ENCODE measurements at places on chromosomes 11 and 22.

GRCh38 chr22:42365111-42365865 is 66.9 kb downstream of the NFAM1 start:
- no peak for DNase-seq

GRCh38 chr22:36027579-36027934 is 1.1 kb downstream of the RBFOX2 start:
- DNase-seq: no peak

GRCh38 chr11:62400760-62401159 is 18.1 kb upstream of the SCGB1A1 start:
- no peak for DNase-seq

DNA sequence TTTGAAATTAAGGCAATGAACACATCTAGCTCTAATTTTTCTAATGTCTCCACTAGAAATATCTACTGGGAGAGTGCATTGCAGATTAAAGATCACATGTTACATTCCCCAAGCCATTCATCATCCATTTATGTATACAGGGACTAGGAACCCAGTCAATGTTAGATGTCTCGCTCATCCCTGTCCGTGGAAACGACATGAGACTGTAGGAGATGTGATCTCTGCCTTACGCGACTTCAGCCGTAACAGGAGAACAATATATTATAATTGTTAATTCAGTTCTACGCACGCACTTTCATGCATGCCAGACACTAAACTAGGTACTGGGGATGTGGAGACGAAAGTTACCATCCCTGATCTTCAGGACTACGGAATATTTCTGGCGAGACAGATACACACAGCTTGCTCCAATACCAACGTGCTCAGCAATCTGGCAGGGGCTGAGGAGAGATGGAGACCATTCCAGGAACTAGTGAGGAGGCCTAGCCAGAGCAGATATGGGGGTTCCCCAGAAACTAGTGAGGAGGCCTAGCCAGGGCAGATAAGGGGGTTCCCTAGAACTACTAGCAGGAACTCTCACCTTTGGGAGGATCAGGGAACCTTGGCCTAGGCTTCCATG is 706 bp downstream of the DCPS start:
- DNase-seq: no peak

DNA sequence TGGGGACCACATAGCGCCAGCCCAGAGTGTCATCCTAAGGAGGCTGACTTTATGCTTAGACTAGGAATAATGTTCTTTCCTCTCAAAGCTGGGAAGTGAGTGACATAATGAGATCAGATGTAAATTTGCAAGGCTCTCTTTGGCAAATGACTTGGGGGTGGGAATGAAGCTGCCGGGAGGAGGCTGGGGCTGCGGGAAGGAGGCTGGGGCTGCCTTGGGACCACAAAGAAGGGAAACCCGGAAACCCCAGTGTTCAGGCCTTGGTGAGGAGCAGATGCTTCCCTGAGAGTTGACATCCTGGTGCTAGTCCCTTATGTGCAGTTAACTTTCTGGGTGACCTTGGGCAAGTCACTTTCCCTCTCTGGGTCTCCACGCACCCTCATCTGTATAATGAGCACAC is 182.0 kb downstream of the CHST1 start:
- DNase-seq: no peak

DNA sequence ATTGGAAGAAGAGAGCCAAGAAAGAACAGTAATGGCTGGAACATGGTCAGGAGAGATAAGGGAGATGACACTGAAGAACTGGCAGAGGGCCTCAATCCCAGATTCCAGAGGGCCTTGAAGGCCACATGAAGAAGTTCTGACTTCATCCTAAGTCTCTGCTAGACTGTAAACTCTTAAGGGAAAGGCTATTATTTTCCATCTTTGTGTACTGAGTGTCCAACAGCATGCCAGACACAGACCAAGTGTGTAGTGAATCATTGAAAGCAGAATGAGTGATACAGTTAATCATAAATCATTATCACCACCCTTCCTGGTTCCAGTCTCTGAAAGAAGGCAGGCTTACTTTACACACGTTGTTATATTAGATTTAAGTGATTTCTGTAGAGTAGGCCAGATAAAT is 185.3 kb upstream of the C11orf87 start:
- no peak for DNase-seq

GRCh38 chr11:5137996-5138395 is at the start of gene OR52A5:
Gene OR52A5, minus strand, starts transcription at chr11:5138356. Its CDS starts 5,714 bp downstream, at chr11:5132642.
- DNase-seq: no peak

DNA sequence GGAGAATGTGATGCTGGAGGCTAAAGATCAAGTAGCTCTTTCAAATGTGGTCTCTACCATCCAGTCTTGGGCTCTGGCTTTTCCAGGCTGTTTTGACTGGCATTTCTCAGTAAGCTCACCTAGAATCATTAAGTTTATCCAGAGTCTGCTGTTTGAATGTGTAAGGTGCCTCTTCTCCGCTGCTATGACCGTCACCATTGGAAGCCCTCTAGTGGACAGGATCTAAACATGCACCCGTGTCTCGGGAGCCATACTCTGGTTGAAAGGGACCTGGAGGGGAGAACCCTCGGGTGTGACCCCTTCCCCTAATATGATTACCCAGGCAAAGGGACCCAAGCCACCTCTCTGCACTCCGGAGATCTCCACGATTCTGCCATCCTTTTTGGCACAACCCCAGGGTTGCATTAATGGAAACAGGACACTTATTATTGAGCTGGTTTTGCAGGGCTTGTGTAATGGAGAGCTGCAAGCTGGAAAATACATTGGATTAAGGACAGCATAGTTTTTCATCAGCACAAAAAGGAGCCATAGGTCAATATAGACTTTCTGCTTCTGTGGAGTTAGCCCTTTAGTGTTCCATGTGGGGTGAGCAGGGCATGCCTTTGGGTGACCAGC is 191.0 kb upstream of the LARGE1 start:
- no peak for DNase-seq

DNA sequence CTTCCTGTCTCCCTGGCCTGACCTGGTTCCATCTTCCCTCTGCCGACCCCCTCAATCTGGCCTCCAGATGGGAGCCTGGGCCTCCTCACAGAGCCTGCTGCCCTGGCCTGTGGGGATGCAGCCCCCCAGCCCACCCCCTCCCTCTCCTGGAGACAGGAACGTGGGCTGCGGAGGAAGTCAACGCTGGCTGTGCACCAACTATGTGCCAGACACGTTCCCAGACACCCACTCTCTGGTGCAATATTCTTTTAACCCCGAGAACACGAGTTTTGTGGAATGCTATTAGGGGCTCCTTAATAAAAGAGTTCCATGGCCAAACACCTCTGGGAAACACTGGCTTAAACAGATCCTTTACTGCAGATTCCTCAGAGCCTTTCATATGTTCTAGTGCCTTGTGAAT is 15.9 kb downstream of the WNT11 start:
- DNase-seq: no peak

DNA sequence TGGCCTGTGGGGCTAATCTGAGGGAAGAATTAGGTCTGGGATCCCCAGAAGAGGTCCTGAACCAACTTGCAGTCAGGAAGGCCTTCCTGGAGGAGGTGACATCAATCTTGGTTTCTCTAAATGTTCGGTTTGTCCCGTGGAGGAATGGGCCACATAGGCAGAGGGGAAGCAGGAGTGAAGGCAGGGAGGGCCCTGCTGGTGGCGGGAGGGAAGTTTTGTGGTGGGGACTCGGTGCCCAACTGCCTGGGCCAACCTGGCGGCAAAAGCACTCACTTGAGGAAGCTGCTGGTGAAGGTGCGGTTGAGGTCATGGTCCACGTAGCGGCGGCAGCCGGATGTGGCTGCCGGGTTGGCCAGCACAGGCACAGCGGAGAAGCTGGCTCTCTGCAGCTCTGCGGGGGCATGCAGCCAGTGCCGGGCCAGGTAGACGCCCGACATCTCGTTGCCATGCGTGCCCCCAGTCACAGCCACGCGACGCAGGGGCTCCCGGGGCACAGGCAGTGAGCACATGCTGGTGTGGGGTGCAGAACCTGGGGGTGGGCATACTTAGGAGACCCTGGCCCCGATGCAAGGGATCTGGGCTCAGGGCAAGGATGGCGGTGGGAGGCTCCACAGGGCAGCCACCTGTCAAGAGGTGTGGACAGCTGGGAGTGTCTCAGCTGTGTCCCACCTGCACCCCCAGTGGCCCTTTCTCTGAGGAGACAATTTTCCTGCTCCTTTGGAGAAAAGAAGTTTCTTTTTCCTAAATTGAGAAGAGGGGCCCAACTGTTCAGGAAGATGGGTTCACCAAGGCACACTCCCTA is 3.8 kb downstream of the ACY3 start:
- no peak for DNase-seq

DNA sequence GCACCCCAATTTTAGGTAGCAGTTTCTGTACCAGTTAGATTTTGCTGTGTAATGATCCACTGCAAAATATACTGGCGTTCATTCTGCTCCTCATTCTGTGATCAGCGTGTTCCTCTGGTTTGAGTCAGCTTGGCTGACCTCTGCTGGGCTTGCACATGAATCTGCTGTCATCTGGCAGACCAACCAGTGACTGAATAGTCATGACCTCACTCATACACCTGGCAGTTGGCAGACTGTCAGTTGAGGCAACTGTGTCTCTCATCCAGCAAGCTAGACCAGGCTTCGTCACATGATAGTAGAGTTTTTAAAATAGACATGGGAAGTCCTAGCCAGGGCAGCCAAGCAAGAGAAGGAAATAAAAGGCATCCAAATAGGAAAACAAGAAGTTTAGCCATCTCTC is 316.3 kb upstream of the LARGE1 start:
- no peak for DNase-seq

GRCh38 chr22:33271390-33272161 is 213.4 kb upstream of the SYN3 start:
- no peak for DNase-seq

DNA sequence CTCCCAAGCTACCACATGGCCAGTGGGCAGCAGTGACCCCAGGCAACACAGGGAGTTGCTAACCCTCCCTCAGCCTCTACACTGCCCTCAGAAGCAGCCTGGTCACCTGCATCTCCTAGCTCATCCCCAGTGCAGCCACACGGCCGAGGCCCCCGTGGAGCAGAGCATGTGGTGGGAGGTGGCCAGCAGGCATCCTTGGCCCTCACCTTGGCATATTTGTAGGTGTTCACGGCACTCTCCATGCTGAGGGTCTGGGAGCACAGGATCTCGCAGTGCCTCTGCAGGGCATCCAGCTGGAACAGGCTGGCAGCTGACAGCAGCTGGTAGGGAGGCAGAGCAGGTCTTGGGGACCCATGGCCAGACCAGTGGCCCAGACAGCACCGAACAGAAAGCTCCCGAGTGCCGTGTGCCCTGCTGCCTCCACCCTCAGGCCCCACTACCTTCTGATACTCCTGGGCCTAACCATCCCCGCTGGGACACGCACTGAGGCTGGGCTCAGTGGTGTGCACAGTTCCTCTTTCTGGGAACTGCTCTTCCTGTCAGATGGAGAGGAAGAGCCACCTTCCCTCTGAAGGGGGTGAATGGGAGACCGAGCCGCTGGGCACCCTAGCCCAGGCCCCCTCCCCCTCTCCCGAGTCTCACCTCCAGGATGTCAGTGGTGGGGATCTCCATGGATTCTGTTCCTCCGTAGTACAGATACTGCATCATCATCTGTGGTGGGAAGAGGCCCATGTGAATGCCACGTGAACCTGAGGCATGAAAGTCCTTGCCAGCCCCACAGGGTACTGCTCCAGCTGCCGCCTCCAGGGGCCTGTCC is 48.8 kb downstream of the NAT10 start:
- no peak for DNase-seq

DNA sequence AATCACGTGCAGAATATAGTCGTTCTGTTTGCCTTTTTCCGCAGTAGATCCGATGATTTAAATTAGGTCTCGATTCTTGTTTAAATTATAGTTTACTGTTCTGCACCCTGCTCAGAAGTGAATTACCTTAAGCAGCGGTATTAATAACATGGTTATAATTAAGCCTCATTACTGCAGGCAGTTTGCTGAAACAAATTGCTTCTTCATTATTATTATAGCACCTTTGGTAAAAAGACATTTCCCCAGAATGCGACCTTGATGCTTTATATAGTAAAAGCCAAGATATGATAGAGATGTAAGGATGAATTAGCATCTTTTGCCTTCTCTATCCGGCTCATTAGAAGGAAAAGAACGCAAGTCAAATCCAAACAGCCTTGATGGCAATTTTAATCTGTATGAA is 625.2 kb upstream of the CADM1 start:
- no peak for DNase-seq

GRCh38 chr11:132862933-132863332 is 669.4 kb downstream of the OPCML start:
- no peak for DNase-seq

GRCh38 chr11:110034806-110035205 is 58.4 kb upstream of the ZC3H12C start:
- DNase-seq: no peak

DNA sequence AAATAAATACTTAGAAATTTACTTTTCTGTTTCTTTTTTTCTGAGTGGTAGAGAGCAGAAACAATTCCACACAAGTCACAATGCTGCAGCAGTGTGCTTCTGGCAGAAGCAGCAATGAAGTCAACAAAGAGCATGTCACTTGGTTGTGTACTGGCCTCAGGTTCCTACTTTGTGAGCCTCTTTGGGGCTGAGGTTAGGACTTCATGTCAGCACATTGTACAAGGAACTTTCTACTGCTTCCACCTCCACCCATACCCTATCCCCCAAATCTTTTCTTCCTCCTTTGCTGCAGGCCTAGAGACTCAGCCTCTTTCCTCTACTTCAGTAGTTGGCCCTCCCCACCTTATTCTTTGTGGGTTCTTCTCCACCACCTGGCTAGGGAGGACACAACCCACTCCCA is 252.7 kb upstream of the PITPNB start:
- no peak for DNase-seq

DNA sequence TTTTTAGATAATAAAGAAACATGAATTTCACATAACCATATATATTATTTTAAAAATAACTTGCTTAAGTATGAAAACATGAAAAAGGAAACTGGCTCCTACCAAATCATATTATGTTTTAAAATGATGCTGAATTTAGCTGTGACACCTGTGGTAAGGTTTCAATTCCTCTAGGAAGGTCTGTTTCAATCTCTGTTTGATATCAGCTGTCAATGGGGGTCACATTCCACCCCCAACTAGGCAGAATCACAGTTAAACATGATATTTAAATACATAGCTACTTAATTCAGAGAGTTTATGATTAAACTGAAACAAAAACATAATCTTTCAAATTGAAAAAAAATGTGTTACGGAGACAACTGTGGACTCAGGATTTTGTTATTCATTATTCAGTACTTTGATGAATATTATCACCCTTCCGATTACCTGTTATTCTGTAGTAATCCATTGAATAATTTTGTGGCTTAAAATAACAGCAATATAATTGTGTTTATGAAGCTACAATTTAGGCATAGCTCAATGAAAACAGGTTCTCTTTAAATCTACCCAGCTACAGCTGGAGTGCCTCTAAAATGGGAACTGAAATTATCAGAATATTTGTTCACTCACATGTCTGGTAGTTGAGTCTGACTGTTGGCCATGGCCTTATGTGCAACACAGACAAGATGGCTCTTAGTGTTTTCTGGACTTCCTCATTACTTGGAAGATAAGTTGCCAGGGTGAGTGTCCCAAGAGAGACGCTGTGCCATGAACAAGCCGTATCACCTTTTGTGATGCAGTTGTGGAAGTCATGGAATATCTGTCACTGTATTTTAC is 244.6 kb upstream of the ANO3 start:
- no peak for DNase-seq

DNA sequence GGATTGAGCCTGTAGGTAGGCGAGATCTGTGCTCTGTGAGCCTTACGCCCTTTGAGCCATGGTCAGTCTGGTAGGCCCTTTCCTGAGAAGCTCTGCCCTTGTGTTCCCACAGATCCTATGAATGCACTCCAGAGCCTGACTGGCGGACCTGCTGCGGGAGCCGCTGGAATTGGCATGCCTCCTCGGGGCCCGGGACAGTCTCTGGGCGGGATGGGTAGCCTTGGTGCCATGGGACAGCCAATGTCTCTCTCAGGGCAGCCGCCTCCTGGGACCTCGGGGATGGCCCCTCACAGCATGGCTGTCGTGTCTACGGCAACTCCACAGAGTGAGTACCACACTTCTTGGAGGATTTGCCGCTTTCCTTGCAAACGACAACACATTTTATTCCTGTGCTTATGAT is 47.4 kb downstream of the MED15 start:
- no peak for DNase-seq
